ENCODE measurements at places on chromosomes 13 and 19.

GRCh38 chr19:44069415-44069814 lies 2.5 kb upstream of the ZNF284 start:
- no peak for DNase-seq

- DNase-seq = no peak
These were observed 16.3 kb downstream of the EPS8L1 start for GRCh38 chr19:55091955-55092354.

- DNase-seq = no peak
These were observed 174.0 kb upstream of the LSM14A start for GRCh38 chr19:33998302-33998701.

DNA sequence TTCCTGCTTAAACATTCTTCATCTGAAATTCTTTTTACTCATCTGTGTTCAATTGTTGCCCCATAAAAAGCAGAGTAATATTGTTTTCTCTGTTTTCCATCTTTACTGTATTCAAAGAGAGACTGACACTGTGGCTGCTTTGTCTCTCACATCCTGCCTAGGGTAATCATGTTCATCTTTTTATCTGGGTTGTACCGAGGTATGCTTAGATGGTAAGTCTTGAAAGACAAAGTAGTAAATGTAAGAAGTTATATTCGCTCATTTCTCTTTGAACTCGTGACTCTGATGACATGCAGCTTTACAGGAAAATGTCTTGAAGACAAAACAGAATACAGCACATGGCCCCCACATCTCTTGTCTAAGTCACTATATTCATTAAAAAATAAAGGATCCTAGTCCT lies 20.0 kb upstream of the CYSLTR2 start:
- DNase-seq = no peak

- DNase-seq = no peak
These were observed 106.2 kb downstream of the SLITRK5 start for GRCh38 chr13:87777387-87777786.

DNA sequence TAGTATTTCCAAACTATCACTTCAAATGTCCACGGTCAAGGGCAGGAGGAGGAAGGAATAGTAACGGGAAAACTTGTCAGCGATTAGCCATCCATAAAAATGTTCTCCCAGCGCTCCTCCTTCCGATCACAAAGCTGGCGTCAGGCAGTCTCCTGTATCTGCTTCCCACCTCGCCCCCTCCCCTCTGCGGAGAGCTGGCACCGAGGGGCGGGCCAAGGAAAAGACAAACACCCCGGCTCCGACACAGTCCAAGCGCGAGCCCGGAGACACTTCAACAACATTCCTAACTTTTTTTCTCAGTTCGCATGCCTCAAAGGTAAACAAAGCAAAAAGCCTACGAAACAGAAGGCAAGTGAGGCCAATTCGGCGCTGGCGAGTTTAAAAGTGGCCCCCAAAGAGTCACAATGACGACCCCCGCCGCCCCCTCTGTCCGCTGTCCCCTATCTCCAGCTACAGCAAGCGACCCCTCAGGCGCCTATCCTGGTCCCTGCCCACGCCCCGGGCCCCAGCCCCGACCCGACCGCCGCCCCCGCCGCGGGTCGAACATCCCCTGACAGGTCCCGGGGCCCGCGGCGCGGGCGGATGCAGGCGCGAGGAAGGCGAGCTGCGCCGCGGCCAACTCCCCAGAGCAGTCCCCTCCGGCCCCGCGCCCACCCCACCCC lies 736 bp downstream of the SMAD9 start:
- DNase-seq = no peak

DNA sequence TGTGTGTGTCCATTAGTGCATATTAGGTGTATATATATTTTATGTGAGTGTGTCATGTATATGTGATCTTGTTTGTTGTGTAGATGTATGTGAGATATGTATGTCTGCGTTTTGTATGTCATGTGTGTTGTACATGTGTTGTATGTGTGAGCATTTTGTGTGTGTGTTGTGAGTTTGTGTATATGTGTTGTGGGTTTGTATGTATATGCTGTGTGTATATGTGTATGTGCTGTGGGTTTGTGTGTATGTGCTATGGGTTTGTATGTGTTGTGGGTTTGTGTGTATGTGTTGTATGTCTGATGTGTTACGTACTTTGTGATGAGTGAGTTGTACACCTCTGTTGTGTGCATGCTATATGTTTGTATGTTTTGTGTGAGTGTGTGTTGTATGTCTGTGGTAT lies 8.1 kb downstream of the CEACAM20 start:
- no peak for DNase-seq

DNA sequence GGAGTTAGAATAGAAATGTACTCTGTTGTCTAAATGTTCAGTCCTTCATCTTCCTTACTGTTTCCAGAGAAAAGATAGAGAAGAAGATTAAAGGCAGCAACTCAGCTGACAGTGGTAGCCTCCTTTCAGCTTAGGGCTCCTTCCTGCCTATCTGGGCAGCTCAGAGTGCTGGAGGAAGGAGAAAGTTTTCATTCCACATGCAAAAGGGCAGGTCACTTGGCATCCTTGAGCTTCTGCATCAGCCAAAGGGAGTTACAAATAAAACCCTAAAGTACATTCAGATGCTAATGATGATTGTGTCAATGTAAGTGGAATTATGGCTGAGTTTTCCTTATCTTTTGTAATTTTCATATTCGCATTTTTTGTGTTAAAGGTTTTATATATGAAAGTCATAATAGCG lies 58.9 kb downstream of the ESD start:
- no peak for DNase-seq

GRCh38 chr19:10182847-10183246 lies 11.9 kb downstream of the DNMT1 start:
- no peak for DNase-seq

- DNase-seq = no peak
These were observed 75.2 kb downstream of the RXFP2 start for GRCh38 chr13:31814536-31814935.

DNA sequence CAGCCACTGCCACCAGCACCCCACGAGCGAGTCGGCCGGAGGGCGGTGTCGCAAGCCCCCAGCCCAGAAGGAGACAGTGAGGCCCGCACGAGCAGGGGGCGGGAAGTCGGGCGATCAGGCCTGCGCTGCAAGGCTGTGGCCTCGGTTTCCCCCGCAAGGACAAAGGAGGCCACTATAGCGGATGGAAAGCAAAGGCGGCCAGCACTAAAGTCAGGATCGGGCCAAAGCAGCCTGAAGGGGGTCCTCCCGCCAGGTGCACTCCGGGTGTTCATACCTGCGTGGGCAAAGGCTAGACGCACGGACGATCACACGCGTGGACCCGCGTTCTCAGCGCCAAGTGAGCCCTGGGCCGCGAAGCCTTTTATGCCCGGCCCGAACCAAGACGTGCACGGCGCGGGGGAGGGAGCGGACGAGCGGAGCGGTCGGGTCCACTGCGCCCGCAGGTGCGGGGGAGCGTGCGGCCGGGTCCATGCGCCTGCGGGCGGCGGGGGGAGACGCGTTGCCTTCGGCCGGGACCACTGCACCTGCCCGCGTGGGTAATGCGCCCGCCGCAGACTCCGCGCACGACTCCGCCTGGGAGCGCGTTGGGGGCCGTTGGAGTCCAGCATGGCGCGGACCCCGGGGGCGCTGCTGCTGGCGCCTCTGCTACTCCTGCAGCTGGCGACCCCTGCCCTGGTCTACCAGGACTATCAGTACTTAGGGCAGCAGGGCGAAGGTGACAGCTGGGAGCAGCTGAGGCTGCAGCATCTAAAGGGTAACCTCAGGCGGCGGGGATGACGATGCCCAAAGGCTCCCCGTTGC lies at the start of the genes PRDX2 and THSD8:
TSS of gene PRDX2 (minus strand) at position 335 of the 801 bp plus-strand sequence. CDS start 539 bp downstream, outside the sequence.
TSS of gene THSD8 (plus strand) at position 604 of the 801 bp plus-strand sequence. CDS start at position 607, 3 bp downstream.
- DNase-seq = no peak

- no peak for DNase-seq
These were observed 3.3 kb upstream of the CEACAM7 start for GRCh38 chr19:41691268-41691970.

GRCh38 chr13:23751195-23751594 lies 138.0 kb downstream of the MIPEP start:
- DNase-seq = no peak

DNA sequence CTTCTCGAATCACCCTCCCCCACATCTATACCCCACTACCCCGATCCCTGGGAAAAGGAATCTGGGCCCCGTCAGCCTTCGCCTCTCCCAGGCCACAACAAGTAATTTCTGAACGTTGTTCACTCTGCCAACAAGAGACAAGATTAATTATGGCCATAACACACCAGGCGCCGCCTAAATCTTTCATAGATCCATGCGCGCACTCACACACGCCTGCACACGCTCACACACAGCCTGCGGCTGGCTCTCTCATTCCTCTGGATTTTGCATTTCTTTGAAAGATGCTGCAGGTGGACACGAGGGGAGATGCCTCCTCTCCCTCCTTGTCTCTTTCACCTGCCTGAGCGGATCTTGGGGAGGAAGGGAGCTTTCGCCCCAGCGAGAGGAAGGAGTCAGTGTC lies 17.1 kb downstream of the ZNRF4 start:
- DNase-seq = no peak

DNA sequence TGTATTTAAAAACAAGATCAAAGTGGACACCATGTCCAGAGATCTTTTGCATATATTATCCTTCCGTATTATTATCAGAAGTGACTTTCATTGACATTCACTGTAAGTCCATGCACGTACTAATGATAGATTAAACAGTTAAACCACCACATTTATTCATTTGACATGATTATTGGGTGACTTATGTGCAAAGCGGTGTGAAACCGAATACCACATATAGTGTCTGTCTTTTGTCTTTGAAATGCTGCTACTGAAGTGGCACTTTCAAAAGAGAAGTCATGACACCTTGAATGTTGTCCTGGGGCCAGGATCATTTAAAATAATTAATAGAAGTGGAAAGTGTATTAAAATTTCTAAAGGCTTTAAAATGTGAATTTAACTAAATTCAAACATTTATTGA lies 100.1 kb downstream of the ERCC5 start:
- no peak for DNase-seq

- peak; percentile 19 for DNase-seq
These were observed 669.2 kb downstream of the DIAPH3 start for GRCh38 chr13:59494560-59494970.

DNA sequence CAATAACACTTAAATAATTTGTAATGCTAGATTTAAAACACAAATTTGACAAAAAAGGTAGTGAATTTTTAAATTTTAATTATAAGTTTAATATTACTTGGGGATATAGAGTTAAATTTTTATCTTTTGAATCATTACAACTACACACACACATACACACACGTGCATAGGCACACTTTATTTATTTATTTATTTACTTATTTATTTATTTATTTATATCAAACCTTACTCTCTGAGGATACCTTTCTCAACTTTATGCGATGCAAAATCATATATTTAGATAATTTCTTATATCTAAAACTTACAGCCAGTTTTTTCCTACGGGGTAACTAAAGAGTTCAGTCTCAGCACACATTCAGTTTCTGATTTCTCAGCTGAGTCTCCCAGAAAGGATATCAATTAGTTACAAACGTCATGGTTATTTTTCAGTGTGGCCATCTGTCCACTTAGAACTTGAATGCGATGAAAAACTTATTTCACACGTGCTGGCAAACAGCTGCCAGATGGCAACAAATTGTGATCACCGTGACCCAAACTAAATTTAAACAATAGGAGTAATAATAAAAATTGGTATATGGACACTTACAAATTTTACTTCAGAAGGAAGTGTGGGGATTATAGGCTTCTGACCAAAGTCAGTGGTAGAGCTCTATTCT lies 683.1 kb upstream of the PRR20A start:
- no peak for DNase-seq

DNA sequence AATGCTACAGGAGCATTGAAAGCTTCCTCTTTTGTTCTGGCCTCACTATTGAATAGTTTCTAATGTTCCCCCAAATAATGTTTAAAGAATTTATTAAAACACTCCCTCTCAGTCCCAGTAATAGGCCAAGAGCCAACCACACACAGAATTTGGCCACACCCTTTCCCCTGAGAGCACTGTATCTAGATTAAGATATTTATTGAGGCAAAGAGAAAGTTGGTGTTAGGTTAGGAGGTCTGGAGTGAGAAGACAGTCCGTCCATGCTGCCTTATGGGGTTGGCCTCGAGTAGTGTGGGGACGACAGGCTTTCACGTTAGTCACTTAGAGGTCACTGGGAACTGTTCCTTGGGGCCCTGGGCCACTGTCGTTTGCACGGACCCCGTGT lies 122.9 kb upstream of the RNF113B start:
- DNase-seq = no peak

DNA sequence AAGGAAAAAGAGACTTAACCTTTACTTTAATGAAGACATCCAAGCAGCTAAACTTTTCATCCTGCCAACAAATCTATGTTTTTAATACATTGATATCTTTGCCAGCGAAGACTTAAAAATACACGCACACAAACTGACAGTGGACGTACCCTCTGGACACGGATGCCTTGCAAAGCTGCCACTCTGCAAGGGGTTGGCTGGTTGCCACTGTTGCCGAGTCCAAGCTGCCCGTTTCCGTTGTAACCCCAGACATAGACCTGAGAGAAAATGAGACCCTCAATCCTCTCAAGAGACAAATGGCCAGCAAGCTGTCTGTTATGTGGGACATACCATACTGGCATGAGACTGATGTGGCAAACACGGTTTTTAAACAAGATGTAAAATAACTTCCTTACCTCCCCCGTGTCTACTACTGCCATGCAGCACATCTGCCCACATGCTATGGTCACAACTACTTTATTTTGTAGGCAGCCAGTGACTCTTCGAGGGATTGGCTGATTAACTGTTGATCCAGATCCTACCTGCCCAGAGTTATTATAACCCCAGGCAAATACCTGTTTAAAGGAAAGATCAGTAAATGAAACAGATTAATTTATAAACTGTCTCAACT lies 21.2 kb downstream of the RCBTB2 start:
- DNase-seq = no peak

DNA sequence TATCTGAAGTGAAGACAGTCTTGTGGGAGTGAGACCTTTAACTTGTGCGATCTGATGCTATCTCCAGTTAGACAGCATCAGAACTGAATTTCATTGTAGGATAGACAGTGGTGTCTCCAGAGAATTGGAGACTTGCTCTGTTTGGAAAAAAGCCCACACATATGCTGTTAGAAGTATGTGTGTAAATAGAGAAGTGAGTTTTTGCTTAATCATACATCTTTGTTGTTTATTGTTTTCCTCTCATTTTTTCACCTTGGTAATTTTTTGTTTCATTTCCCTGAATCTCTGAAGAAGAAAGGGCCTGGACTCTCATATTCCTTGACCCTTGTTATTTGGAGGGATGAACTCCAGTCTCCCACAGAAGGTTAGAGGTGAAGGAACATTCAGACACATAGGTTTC lies 21.8 kb downstream of the FPR3 start:
- DNase-seq = no peak

GRCh38 chr13:33536601-33537000 lies 251.0 kb upstream of the STARD13 start:
- no peak for DNase-seq

DNA sequence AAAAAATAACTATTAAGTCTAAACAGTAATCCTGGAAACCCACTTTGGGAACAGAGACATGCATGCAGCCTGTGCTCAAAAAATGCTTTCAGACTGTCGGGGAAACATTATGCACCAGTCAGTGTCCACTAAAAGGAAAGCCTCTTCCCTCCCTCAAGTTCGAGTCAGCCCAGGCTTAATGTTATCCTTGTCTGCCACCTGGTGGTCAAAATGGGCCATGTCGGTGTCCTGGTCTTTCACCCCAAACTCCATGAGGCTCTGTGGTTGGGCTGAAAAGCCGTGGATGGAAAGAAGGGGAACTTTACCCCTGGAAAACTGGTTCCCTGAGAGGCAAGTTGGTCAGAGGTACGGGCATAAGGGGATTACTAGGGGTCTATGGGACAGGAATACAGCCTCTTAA lies 88.4 kb upstream of the ZNF492 start:
- DNase-seq = peak; percentile 0

- DNase-seq = no peak
These were observed 293.5 kb downstream of the SPRY2 start for GRCh38 chr13:80047406-80047805.

Data from HFF-Myc (cell line).